RPMI8226 (cell line): ENCODE measurements at places on chromosomes 16 and 17.

- no peak for DNase-seq
Observed at GRCh38 chr17:14355556-14355955, 54.7 kb downstream of the HS3ST3B1 start.

- no peak for DNase-seq
Observed at GRCh38 chr16:58931436-58931835, 197.3 kb upstream of the GOT2 start.

- no peak for DNase-seq
Observed at GRCh38 chr16:88848557-88848956, 8.2 kb downstream of the GALNS start.

DNA sequence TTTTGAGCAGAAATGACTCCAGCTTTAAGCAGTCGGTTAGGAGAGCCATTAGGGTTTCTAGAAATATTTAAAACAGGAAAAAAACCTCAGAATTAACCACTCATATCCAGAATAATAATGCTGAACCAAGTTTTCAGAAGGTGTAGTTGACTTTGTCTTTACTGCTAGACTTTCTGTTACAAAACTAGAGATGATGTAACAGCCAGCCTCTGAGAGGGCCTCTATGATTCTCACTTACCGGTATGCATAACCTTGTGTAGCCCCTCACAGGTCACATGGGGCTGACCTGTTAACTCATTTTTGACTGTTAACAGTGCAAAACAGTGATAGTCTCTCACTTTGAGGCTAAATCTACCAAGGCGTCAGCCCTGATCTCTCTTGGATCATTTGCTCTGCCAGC, 74.3 kb downstream of the TEX14 start:
- no peak for DNase-seq

DNA sequence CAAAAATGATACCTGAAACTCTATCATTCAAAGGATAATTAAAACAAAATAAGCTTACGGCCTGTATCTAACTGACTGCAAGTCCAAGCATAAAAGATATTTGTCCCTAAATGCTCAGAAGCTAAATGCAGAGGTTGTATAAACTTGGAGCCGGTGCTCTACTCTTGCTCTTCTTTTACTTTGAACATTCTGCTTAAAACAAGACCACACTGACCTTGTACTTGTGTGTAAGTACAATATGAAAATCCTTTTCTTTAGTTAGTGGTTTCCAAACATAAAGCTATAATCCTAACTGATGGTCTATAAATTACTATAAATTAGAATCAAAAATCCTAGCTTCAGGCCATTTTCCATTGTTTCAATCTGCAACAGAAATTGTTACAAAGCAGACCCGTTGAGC, 74.6 kb downstream of the SPAG9 start:
- no peak for DNase-seq

GRCh38 chr17:48549281-48549630, 4.3 kb upstream of the HOXB2 start:
- no peak for DNase-seq

DNA sequence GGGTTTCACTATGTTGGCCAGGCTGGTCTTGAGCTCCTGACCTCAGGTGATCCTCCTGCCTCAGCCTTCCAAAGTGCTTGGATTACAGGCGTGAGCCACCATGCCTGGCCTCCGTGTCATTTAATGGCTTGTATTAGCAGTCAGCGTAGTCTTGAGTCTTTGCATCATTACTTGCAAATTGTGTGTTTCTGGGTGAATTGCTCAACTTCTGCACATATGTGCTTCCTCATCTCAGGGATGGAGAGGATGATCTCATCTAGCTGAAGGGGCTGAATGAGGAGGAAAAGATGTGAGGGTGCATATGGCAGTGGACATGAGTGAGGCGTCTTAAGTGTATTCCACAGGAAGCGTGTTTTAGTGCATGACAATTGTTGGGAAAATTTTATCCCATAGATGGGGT, 155.8 kb downstream of the SNX29 start:
- DNase-seq: no peak

DNA sequence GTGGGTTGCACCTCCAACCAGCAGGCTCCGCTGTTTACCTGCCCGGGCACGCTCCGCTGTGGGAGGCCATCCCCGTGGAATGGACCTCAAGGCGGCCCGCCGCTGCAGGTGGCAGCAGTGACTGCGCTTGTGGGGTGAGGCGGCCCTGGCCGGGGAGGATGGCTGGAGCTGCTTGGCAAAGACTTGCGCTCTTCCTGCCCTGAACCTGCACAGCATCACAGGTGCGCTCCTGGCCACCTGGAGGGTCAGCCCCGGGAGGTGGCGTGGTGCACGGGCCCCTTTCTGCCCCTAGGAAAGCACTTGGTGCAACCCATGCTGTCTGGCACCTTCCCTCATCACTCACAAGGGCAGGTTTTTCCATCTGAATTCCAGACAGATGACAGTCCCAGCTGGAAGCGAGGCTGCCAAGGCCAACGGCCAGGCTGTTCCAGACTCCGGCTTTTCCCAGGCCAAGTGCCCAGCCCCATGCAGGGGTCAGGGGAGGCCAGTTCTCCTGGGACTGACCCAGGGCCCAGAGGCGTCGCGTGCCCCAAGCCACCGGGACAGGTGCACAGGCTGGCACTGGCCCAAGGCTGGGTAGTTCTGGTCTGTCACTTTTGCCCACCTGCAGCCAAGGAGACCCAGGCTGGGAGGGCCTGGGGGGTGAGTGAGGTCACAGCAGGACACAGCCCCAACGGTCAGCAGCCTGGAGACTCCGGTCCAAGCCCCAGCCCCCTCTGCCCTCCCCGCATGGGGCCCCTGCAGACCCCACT, 13.3 kb downstream of the UTS2R start:
- peak; percentile 93 for DNase-seq

GRCh38 chr16:19524356-19524615, 544 bp downstream of the CCP110 start:
- peak; percentile 10 for DNase-seq

DNA sequence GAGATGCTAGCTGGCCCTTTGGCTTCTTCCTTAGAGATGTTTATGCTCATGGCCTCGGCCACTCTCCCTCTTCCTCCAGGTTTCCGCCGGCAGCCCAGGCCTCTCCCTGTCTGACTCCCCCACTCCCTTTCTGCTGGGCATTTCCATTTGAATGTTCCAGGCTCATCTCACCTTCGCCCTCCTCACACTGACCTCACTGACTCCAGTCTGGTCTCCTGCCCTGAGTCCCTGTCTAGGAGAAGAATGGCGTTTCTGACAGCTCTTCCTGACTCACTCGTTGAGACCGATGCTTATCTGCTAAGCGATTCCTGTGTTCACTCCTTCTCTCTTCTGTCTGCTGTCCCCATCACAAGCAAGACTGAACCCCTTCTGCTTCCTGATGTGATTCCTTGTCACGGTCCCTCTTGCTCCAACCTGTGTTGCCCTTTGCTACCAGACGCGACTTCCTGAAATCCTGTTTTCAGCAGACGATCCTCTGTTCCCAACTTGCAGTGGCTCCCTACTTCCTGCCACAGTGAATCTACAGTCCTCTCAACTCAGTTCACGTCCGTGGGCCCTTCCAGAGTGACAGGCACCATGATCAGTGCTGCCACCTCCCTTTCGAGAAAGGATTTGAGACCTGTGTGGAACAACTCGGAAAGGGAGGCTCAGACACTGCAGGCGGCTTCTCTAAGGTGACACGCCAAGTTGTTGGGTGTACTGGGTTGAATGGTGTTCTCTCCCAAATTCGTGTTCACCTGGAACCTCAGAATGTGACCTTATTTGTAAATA, 176.4 kb downstream of the MSI2 start:
- no peak for DNase-seq

DNA sequence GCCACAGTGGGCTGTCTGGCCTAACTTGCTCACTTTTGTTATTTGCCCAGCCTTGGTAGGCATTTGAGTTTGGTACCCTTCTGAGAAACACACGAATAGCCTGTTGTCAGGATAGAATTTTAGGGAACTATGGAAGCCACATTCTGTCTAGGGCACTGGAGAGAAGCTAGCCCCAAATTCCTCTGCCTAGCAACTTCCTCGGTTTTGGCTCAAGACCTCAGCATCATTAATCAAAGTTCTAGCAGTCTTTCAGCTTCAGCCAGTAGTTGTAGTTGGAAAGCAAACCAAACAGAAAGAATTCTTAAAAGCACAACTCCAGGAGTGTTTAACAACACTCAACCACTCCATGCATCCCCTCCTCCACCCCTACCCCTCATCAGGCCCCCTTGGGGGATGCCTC, 572.1 kb upstream of the PSMD7 start:
- no peak for DNase-seq

- peak; percentile 66 for DNase-seq
Observed at GRCh38 chr16:12602811-12603698, 200.6 kb downstream of the CPPED1 start.

DNA sequence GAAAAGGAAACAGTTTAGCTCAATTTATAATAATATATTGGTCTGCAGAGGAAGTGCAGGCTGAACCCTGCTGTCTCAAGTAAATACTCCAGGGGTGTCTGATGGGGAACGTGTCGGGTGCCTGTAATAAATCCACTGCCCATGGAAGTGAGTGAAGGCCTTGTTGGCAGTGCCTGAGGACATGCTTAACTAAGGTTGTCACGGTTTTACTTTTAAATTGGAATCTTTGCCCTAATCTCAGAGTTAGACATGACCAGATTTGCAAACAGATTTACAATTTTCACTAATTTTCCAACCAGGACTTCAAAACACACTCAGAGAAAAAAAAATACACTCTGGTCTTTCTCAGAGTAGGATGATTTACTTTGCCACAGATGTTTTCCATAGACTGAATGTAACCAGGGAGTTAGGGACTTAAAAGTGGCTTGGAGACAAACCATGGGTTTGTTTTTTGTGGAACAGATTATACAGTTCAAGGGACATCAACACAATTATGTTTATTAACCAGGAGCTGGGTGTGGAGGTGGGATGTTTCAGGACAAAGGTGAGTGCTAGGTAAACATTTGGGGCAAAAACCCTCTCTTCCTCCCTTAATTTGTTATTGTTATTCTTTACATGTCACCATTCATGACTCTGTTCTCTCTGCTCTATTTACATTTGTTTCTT, 144.5 kb downstream of the FTO start:
- DNase-seq: no peak

GRCh38 chr16:73308771-73309170, 260.8 kb upstream of the ZFHX3 start:
- DNase-seq: no peak

GRCh38 chr17:8985054-8985701, 19.7 kb upstream of the PIK3R5 start:
- DNase-seq: peak; percentile 44

- no peak for DNase-seq
Observed at GRCh38 chr17:32256701-32257019, 9.0 kb upstream of the RHBDL3 start.

- DNase-seq: no peak
Observed at GRCh38 chr16:73190256-73190655, 142.3 kb upstream of the ZFHX3 start.

DNA sequence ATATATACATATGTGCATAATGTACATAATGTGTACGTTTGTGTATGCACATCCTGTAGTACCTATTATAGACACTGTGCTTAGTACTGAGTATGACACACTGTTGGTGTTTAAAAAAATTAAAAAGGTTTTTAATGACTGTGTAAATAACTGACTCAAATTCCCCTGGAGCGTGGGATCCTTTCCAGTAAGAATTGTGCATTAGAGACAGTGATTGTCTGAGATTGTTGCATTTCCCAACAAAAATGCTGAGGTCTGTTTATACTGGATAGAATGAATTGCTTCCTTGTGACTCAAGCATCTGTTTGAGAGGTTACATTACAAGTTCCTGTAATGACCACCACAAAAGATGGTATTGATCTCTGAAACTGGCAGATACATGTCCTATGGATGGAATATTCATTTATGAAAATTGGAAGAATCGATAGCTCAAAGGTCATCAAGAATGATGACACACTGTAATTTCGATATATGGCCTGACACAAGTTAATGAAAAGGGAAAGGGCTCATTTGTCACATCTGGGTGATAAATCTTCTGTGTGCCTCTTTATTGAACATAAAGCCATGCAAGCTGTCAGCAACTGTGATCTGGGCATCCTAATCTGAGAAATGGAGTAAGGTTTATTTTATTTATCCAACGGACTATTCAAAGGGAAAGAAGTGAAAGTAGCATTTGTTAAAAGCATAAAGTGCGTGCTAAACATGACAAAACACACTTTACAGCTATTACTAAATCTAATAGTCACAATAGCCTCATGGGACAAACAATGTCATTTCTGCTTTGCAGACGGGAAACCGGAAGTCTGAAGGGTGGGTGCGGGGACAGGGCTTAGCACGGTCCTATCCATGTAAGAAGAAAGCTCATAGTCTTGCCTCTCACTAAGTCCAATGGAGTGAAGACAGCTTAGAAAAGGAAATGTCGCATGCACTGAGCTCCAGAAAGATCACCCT, 228.8 kb downstream of the CDH11 start:
- no peak for DNase-seq

GRCh38 chr17:42519546-42520491, 16.2 kb upstream of the NAGLU start:
- no peak for DNase-seq

DNA sequence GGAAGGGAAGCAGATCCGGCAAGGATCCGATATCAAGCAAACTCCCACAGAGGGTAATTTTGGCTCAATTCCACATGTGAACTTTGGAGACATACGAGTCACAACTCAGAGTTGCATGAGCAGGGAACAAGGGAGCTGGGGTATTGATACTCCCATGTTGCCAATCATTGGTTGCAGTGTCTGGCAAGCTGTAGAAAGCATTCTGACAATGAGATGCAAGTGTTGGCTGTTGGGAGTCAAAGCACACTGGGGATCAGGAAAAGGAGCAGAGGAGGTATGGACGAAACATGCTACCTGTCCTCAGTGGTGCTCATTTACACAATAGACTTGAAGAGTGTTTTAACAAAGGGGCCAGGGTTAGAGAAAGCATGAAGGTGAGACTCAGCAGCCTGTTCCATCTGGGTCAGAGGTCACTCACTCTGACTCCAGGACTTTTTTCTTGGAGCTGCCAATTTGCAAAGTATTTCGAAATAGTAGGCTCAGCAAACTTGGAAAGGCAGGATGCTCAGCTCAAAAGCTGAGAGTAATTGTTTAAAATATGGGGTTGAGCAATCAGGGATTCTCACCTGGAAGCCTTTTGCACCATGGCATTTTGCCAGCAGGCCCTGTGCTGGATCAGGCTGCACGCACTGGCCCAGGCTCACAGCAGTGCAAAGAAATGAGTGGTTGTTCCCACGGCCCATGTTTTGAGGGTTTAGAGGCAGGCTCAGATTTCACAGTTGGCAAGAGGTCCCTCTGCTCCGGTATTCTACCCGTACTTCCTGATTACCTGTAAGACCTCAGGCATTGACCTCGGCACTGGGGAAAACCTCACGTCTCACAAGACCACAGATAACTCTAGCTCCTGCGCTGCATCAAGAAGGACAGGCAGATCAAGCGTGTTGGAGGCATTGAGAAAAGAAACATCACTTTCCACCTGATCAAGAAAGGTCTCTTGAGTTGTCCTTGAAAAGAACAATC, 17.6 kb upstream of the NKD1 start:
- DNase-seq: no peak

- peak; percentile 61 for DNase-seq
Observed at GRCh38 chr16:84648595-84649510, 542 bp downstream of the KLHL36 start.

DNA sequence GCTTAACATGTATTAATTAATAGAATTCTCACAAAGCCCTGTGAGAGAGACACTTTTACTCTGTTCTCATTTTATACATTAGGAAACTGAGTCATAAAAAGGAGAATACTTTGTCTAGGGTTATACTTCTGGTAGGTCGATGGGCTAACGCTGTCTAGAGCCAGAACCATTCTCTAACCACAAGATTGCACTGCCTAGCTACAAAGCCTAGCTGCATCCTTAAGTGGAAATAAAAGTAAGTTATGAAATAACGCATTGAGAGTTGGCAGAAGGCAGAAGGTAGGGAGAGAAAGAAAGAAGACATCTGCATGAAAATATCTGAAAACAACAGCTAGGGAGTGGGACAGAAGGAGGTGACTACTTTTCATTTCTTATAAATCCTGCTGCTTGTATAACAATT, 33.2 kb downstream of the IRX6 start:
- no peak for DNase-seq
